T follicular helper cell (primary cell): ENCODE measurements at places on chromosomes 13 and 19.

- no peak for DNase-seq
Measured at GRCh38 chr13:112510002-112510780, 77.8 kb downstream of the TUBGCP3 start.

DNA sequence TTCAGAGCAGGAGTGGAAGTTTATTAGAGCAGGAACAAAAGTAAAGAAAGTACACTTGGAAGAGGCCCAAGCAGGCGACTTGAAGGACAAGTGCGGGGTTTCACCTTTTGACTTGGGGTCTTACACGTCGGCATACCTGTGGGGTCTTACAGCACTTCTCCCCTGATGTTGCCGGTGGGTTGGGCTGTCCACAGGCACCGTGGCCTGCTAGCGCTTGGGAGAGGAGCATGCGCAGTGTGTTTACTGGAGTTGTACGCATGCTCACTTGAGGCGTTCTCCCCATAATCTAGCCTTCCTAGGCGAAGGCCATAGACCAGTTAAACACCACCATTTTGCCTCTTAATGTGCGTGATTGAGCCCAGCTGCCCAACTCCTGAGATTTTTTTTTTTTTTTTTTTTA lies 25.0 kb upstream of the PLEKHF1 start:
- no peak for DNase-seq

DNA sequence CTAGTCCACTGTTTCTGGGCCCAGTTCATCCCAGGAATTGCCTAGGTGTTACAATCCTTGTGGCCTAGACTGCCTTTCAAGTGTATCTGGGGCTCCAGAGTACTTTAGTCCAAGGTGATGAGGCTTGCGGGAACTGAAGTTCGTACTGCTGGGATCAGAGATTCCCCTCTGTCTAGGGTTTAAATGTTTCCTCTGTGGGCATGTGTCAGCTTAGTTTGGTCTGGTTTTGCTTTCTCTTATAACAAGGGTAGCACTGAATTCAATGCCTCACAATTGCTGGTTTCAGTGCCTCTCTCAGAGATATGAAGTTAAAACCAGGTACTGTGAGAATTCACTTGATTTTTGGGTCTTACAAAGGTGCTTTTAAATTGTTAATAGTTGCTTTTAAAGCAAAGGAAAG lies 30.8 kb downstream of the RGCC start:
- DNase-seq, result no peak

DNA sequence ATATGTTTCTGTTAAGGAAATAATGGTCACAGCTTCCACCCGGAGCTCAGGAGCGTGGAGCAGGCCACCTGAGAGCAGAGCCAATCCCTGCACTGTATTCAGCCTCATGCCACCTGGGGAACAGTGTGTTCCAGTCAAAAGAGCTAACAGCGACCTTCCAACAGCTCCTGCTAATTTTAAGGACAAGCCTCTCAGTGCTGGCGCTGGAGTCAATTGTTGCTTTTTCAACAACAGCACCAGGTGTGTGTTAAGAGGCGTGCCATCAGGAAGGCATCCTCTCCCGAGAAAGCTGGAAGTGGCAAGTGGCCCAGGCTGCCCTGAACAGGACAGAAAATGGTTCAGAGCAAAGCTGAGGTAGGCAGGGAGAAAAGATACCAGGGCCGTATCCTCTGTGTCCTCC lies 102.0 kb downstream of the CACNA1A start:
- no peak for DNase-seq
